Stimulated activated naive CD8-positive, alpha-beta T cell treated with anti-CD3 and anti-CD28 coated beads, Interleukin-15, amount 100 ng/mL, for 72 hours (primary cell): ENCODE measurements at places on chromosomes 4 and X.

DNA sequence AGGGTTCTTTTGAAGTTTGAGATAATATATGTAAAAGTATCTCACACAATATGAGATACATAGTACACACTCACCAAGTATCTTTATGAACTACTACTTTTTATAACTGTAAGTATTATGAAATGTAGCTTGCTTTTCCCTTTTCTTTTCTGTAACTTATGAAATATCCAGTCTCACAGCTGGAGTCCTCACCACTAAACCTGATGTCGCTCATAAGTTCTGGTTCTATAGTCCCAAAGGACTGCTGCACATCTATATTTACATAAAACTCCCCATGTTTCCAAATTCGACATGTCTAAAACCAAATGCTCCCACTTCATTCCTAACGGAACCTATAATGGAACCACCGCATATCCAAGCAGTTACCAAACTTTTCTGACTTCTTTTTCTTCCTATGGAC, 186.5 kb upstream of the SLC7A11 start:
- no peak for DNase-seq

GRCh38 chr4:76504613-76505465, 69.8 kb downstream of the SHROOM3 start:
- no peak for DNase-seq

DNA sequence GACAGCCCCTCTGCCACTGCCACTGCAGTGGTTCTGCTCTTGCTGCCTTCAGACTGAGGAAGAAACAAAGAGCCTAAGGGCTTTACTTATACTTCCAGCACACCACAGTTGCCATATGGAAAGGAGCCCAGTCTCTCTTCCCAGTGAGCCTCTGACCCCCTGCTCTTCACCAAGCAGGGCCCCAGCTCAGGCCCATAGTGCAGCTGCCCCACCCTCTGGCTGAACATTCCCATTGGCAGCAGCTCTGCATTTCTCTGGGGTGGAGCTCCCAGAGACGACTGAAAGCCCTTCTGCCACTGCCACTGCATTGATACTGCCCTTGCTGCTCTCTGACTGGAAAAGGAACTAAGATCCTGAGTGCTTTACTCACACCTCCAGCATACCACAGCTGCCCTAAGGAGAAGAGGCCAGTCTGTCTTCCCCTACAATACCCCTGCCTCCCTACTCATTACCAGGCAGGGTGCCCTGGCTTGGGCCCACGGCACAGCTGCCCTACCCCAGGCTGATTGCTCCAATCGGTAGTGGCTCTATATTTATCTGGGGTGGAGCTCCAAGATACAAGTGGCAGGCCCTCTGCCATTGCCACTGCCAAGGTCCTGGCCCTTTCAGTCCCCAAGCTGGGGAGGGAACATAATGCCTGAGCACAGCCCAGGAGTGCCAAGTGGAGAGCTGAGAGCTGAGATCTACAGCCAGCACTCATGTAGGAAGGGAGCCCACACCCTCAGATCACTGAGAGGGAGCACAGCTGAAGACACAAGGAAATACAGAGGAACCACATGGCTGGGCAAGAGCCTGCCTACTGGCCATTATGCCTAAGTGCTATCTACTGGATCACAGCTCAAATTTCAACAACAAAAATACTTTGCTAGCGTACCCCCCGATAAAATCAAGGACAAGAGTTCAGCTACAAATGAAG, 36.0 kb downstream of the AWAT2 start:
- DNase-seq: no peak

DNA sequence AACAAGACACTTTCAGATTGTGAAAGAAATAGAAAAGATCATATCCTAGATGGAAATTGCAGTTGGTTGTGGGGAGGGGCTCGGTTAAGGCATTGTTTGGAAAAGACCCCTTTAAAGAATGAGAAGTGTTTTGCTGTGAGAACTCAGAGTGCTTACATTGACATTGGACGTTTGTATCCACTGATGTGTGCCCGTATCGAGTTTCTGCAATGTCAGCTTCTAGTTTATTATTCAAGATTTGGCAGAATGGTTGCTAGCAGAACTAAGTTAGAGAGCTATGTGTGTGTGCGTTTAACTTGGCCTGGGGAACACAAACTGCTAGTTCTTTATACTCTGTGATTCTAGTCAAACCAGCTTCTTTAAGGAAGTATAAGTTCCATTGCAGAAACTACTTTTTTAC, 2702.5 kb downstream of the PCDH7 start:
- no peak for DNase-seq

- no peak for DNase-seq
Measured at GRCh38 chr4:148025981-148026380, 294.1 kb downstream of the ARHGAP10 start.

- DNase-seq: no peak
Measured at GRCh38 chrX:3177851-3178250, 136.6 kb downstream of the ARSF start.

GRCh38 chrX:71532078-71532752, 689 bp upstream of the OGT start:
- peak; percentile 49 for DNase-seq

GRCh38 chrX:86171366-86171765, 23.1 kb downstream of the DACH2 start:
- no peak for DNase-seq

DNA sequence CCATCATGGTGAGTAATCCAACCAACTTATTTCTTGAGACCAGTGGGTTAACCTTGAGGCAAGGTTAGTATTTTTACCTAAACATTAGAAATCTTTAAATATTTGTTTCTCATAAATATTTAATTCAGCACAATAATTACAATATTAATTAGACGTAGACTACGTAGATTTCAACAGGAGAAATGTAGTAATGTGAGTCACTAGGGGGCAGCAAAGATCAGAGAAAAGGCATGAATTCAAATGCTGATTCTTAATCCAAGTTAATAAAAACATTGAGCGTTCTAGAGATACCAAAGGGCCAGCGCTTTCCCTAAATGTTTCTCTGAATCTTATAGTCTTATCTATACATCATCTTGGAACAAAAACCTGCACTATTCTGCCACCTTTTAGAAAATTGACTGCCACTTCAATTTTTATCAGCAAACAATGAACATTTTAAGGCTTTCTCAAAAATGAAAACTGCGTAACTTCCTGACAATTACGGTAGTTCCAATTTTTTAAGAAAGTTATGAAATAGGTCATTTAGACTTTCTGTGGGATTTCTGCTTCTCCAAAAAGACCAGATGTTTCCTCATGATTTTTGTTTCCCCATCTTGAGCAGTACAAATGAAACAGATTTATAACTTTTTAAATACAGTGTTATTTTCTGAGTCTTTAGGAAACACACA, 180.7 kb downstream of the GASK1B start:
- peak; percentile 17 for DNase-seq

- DNase-seq: no peak
Measured at GRCh38 chr4:31307029-31307428, 586.9 kb downstream of the PCDH7 start.

DNA sequence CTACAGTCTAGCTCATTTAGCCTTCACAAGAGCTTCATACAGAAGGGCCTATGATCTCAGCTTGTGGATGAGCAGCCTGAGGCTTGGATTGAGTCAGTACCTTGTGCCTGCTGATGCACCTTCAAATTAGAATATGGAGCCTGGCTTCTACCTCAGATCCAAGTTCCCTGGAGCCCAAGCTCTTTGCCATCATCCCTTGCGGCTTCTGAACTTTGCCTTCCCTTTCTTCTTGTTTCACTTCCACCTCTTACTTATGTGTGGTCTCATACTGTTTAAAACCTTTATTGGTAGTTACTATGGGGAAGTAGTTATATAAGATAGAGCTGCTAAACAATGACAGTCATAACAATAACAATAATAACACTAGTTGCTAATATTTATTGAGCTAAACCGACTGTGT, 84.3 kb upstream of the AFF2 start:
- DNase-seq: no peak

DNA sequence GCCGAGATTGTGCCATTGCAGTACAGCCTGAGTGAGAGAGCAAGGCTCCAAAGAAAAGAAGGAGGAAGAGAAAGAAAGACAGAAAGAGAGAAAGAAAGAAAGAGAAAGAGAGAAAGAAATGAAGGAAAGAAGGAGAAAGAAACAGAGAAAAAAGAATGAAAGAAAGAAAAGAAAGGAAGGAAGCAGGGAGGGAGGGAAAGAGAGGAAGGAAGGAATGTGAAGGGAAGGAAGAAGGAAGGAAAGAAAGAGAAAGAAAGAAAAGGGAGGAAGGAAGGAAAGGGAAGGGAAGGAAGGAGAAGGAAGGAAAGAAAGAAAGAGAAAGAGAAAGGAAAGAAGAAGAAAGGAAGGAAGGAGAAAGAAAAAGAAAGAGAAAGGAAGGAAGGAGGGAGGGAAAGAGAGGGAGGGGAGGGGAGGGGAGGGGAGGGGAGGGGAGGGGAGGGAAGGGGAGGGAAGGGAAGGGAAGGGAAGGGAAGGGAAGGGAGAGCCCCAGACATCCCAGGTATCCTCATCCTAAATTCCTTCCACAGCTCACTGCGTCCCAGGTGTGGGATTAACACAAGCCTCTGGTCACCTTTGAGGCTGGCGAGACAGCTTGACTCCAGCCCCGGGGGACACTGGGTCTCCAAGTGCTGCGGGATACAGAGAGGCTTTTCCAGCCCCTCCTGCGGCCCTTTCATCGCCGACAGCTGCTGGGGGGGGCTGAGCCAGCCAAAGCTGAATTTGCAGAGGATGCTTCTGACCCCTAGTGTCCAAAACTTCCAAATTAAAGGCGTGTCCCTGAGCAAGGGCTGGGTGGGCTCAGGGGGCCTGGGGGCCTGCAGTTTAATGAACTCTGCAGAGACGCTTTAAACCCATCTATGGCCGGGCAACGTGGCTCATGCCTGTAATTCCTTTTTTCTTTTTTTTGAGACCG, 24.2 kb upstream of the CSF2RA start:
- DNase-seq: peak; percentile 21

DNA sequence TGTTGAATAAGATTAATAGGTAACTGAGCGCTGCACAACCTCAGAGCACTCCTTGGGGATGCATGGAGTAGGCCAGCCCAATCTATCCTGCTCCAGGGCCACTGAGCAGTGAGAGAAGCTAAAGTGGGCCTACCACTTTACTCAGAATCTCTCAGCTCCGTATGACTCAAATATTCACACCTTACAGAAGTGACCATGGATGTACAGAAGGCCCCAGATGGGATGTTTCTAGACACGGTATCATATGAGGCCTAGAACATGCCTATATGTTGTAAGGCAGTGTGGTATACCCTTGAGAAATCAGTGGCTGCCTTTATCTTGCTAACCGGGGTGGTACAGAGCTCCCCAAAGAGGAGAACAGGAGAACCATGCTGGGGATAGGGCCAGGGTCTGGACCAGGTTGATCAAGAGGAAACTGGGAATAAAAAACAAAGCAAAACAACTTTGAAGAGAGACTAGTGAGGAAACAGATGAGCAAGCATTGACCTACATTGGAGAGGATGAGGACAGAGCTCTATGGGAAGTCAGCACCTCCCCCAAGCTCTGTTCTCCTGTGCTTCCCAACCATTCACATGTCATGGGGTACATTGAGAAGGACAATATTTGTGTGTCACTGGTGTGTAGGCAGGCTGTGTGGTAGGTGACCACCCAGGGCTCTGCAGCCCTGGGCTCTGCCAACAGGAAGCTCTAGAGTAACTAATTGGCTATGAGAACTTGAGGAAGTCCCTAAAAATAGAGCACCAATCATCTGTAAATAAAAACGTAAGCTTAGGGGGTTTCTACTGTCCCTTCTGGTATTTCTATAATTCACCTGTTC, 31.4 kb downstream of the HOPX start:
- no peak for DNase-seq

DNA sequence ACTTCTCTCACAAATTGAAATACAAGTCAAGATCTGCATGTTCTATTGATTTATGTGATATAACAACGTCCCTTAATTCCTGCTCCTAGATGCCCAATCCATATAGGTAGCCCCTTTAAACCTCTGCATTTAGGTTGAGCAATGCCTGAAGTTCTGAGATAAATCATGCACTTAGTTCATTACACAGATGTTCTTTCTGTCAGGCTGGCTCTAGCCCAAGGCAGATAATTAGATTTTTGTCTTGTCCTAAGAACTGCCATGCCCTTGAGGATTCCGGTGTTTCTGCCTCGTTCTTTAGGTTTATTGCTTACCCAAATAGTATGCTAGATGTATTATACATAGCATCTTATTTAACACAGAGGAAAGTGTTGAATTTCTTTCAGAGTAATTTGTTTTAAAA, 143.1 kb downstream of the TRAM1L1 start:
- no peak for DNase-seq

DNA sequence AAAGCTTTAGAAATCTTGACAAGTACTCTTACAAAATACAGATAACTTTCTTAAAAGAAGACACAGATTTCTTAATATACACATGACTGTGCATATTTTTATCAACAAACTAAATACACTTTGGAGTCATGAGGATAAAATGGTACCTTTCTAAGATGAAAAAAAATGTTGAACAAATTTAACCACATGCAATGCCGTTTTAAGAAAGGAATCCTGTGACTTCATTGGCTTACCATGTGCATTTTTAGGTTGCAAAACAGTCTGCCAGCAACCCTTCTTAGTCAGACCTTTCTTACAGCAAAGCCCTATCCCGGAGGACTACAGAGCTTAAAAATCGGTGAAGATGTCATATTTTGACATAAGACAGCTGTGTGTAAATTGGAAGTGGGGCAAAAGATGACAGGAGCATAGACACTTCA, 51.7 kb downstream of the GASK1B start:
- no peak for DNase-seq

DNA sequence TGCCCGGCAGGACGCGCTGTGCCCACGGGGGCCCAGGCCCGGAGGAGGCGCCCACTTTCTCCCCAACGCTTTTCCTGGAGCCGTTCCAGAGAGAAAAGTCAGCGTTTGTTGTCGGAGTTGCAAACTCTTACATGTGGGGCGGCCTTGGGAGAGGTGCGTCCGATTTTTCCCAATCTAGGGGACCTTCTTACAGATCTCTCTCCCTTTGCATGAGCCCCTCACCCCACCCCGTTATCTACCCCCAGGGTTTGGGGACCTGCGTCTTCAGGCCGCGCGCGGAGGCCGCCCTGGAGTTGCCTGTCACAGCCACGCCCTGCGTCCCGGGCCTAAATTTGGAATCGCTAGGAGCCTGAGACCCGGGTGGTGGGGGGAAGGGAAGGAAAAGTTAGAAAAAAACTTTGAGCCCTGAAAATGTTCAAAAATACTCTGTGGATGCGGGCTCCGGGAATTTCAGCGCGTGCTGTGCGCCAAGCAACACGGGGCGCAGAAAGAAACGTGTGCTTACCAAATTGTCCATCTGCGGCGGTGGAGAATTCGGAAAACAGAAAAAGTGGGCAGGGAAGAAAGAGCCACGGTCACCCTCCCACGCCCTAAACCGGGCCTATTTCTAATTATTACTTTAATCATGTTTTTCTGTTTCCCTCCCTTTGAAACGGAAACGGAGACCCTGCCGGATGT, 587 bp downstream of the CD99 start:
- DNase-seq: peak; percentile 58

DNA sequence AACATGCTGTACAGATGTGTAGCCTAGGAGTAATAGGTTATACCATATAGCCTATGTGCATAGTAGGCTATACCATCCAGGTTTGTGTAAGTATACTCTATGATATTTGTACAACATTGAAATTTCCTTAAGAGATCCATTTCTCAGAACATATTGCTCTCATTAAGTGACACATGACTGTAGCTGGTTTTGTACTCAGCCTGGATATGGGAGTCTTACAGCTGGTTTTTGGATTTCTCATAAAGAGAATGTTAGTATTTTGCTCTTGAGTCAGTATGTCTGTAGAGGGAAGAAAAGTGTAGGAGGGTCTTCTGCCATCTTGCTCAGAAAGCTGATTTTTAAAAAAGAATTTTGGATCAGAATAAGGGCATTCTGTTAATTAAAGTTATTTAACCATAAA, 85.3 kb downstream of the SMARCA5 start:
- no peak for DNase-seq
